ENCODE measurements at places on chromosomes 6 and 20.

- no peak for DNase-seq
These were observed 33.2 kb upstream of the AKAP7 start for GRCh38 chr6:131101911-131102680.

DNA sequence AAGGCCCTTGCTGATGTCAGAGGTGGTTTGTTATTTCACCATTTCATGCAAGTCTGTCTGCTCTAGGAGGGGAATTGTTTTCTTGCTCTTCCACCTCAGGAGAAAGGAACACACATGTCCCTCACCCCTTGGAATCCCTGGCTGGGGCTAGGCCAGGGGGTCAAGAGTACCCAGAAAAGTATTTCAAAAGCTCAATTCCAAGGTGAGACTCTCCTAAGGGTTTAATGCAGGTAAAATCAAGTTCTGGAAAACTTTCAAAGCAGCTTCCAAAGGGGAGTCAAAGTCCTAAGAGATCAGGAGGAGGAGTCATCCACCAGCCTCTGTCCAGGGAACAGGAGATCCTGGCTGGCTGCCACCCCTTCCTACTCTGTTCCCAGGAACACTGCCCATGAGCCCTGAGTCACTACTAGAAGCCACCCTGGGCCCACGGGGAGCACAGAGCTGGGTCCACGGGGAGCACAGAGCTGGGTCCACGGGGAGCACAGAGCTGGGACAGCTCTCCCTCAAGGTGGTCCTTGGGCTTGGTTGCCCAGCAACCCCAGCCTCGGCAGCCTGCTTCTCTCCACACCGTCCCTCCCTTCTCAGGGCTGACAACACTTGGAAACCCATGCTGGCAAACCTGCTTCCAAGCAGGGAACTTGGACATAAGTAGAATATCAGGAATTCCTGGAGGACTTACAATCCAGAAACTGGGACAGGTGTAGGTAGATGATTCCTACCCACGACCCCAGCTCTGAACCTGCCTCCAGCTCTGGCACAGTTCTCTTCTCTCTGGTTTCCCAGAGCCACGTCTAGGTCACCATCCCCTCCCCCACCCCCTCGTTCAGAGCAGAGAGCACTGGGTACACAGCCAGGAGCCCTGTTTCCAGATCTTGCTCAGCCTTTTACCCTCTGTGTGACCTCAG, 35.3 kb upstream of the CDKN1A start:
- DNase-seq = no peak

- DNase-seq = no peak
These were observed 44.2 kb upstream of the MDGA1 start for GRCh38 chr6:37741757-37742400.

- no peak for DNase-seq
These were observed 3.1 kb downstream of the AURKA start for GRCh38 chr20:56388882-56389281.

DNA sequence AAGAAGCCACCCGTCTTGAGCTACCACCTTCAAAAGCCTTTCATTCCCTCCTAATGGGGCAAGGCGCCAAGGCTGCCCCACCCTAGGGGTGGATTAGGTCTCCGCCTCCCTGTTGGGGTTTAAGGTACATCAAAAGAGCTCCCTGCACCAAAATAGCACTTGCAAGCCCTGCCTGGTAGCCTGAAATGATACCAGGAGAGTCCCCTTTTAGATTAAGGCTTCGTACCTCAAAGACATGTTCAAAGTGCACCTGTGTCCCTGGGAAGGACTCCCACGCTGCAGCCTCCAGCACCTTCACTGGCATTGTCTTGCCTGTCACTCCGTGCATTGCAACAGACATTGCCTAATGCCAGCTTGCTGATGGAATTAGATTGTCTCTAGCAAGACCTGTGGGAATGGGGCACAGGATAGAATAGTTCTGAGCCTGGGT, 15.7 kb upstream of the CDKN1A start:
- no peak for DNase-seq
